Right forelimb (tissue), 1 donor: ENCODE measurements at places on chromosomes 13 and 19.
A peak's percentile ranks its signal among the peaks of the same experiment; 100 is the strongest.

- no peak for DNase-seq
Measured at GRCh38 chr13:99671746-99672145, 170.5 kb downstream of the TM9SF2 start.

DNA sequence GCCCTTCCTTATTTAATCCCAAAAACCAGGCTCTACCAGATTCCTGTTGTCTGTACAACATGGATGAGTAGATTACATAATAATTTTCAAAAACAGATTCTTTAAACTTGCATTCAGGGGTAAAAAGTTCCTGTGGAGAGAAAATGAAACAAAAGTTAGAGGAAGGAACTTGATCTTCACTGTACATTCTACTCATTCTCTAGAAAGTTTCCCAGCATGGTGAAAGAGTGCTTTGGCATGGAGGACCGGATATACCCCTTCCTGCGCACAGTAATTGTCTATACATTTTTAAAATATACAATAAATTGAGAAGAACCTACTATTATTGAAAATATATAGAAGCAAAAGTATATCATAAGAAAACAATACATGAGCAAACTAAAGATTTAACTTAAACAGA lies 274.2 kb downstream of the ITGBL1 start:
- DNase-seq: no peak

- DNase-seq: no peak
Measured at GRCh38 chr13:101512650-101513049, 60.2 kb downstream of the ITGBL1 start.

- no peak for DNase-seq
Measured at GRCh38 chr13:80035096-80035495, 305.8 kb downstream of the SPRY2 start.

- DNase-seq: no peak
Measured at GRCh38 chr19:2885736-2886135, 15.0 kb upstream of the ZNF57 start.

DNA sequence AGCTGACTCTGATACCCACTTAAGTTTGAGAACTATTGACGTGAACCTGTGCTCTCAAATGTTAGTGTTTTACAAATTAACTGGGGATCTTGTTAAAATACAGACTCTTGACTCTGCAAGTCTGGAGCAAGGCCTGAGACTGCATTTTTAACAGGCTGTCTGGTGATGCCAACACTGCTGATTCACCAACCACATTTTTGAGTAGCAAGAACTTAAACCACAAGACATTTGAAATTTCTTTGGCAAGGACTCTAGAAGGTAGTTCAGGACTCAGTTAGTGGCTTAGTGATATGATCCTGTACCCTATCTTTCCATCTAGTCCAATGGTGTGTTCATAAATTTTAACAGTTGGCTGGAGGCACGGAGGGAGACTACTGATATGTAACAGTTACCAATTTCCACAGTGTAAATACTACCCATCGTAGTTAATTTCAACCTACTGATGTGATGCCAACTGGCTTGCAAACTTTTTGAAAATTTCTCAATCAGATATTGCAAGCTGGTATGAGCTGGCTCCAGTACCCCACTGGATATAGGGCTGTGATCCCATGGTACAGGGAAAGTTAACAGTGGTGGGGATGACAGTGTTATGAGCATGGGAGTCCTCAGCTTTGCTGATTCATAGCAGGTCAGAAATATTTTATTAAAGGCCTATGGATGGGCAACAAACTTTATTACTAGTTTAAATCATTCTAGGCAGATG lies 255.1 kb downstream of the TBC1D4 start:
- no peak for DNase-seq

GRCh38 chr19:38616265-38616664 lies 1.5 kb downstream of the MAP4K1 start:
- no peak for DNase-seq

DNA sequence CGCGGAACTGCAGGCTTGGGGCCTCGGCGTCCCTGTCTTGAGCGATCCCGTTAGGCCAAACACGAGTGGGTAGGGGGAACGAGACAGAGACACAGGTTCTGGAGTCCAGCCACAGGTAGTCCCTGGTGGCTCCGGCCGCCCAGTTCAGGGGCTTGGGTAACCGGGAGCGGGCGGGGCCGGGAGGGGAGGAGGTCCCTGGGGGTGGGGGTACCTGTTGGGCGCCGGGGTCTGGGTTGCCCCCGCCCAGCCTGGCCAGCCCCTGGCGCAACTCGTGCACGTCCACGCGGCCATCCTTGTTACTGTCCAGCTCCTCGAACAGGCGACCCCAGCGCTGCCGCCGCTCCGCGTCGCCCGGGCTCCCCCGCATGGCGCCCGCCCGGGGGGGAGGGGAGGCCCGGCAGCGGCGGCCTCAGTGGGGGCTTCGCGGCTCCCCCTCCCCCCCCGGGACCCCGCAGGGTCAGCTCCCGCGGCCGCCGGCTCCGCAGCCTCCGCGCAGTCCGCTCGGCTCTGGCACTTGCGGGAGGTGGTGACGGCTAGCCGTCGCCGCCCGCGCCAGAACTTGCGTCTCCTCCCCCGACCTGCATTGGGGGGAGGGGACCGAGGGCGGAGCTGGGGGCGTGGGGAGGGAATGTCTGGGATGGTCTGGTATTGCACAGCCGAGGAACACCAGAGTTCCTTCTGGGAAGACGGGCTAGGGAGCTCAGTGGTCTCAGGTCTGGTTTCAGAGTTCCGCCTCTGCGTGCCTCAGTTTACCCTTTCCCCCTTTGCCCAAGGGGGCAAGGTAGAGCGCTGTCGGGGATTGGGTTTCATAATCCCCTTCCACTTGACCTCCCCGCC lies at the start of gene SLC25A23:
Gene SLC25A23 (minus strand): TSS at position 531 of the 837 bp plus-strand sequence. CDS start 164 bp downstream, at position 367.
- peak; percentile 91 for DNase-seq

GRCh38 chr19:35004517-35005255 lies 4.6 kb downstream of the GRAMD1A start:
- no peak for DNase-seq

DNA sequence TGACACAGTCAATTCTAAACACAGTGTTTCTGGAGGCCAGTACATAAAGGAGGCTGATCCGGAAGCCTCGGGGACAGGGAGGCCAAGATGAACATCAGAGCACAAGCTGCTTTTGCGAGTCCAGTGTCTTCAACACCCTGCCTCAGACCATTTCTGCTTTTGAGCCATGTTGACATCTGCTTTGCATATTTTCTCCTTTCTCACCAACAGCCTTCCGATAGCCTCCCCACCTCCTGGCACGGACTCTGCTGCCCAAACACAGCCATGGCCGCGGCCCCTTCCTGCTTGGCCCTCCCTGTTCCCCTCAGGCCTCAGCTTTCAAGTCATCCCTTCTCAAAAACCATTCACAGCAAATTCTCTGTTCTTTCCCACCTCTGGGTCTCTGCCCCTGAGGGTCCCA lies 3.6 kb downstream of the LRRC25 start:
- no peak for DNase-seq

DNA sequence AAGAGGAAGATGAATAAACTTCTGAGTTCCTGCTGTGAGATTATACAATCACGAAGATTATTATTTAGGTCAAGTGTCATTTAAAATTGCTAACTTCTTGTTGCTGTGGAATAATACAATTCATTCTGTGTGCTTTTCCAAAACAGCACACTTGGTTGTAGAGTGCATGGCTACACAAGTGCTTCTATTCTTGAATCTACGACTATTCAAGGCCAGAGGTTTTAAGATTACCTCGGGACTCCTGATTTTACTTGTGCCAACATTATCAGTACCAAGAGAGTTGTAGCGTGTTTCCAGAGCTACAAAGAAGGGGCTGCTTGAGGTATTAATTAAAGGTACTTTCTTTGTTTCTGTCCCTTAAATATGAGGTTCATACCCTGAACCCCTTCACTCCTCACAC lies 234.0 kb upstream of the PCDH9 start:
- no peak for DNase-seq

DNA sequence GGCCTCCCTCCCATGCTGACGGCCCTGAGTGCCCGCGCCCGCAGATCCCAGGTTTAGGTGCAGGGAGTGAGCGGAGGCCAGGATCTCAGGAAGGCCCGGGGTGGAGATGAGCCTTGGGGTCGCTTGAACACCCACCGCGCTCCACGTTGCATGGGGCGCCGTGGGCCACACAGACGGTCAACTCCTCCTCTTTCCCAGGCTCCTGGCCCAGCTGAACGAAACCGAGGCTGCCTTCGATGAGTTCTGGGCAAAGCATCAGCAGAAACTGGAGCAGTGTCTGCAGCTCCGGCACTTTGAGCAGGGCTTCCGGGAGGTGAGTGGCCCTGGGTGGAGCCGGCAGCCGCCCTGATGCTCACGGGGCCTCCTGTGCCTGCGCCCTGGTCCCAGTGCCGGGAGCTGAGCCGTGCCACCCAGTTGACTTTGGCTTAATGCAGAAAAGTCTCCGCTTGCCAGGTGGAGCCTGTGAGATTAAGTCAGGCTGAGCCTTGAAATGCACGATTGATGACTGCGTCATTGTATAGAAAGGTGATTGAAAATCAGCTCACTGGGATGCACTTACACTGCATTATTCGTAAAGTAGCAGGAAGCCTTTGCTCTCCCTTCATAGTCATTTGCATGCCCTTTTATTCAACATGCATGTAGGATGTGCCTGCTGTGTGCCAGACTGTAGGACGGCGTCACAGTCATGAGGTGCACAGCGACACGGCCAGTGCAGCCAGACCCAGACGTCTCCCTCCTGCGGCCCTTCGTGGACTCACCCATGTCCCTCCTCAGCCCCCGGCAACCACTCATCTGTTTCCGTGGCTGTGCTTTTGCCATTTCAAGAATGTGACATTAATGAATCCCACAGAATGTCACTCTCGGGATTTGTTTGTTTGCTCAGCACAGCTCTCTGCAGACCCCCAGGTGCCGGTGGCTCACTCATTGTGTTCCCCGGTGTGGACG lies 35.5 kb upstream of the F7 start:
- no peak for DNase-seq

GRCh38 chr19:1374250-1374577 lies 9.5 kb upstream of the NDUFS7 start:
- no peak for DNase-seq

DNA sequence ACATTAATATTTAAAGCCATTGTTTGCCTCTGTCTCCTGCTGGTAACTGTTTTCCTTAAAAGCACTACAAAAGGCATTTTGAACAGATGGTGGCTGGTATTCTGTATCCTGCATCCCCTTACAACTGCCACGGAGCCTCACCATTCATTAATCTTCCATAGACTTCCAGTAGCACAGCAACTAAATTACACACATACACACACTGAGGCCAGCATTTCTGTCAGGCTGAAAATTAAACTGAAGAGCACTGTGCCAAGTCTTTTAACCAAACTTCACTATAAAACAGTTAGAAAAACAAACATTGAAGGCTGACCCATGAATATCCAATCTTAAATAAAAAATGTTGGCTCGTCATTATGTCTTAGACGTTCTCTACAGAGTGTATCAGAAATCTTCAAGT lies 697.8 kb downstream of the DACH1 start:
- no peak for DNase-seq

DNA sequence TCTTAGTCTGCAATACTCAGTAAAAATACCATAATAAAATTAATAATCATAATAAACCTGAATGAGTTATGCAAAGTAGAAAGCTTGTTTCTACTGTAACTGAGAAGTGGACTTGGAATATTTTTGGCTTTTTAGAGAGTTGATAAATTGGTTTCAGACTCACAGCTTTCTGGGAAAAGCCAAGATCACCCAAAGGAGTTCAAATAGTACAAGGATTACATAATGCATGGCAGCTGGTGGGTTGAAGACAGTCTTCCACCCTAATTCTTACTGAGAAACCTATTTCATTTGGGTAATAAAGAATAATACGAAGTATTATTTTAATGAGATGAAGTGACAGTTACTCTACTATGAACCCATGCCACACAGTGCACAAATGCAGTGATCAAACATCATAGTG lies 139.4 kb upstream of the KLF12 start:
- DNase-seq: no peak

DNA sequence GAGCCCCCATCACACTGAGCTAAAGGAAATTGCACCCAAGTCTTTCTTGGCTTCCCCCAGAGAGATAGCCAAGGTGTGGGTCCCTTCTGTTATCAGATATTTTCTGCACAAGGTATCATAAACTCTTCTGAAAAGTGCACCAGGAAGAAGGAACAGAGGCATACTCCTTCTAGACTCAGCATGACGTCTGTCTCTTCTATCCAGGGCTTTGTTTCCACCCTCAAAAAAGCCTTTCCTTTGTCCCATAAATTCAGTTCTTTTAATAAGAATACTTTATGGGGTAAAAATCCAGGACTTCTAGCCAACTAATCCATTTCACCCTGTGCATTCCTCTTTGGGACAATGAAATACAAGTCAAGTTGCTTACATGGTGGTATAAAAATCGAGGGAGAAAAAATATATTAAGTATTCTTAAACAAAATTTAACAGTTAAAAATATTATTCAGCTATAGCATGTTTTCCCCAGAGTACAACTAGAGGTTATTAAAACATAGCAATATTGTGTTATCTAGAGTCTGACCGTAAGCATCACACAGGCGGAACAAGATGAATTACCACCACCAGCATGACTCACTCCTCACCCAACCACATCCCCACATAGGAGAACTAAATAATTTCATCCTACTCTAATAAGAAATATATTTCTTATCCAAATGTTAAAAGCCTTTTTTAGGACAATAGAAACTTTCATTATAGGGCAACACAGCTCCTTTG lies 79.9 kb upstream of the GPC6 start:
- no peak for DNase-seq

GRCh38 chr19:17113127-17113785 lies 37.7 kb downstream of the MYO9B start:
- no peak for DNase-seq

DNA sequence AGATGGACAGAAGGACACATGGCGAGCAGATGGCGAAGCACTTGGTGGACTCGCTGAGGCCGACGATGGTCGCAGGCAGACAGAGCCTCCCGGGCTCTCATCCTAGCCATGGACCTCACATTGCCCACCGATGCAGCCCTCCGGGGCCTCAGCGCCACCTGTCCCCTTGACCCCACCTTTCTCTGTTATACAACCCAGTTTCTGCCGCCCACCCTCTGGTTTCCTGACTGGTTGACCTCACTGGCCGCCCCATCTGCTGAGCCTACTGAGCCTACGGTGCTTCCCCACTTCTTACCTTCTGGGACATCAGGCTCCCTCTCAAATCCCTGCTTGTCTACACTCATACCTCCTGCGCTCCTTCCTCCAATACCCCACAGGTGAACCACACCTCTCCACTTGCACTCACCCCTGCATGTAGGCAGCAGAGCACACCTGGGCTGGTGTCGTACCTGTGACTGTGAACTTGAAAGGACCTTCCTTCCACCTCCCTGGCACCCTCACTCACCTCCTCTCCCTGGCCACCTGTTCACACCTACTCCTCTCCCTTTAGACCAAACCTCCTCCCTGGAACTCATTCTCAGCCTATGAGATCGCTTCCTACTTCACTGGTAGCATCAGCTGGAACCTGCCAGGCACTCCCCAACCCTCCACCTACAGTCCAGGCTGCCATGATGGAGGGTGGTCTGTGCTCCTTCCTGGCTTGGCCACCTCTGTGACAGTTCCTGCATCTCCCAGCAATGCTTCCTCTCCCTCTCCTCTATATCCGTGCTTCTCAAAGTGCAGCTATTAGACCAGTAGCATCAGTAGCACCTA lies 36.1 kb downstream of the HPN start:
- DNase-seq: no peak
